CD4-positive, alpha-beta T cell treated with Interleukin-4 for 4 hours (primary cell): ENCODE measurements at places on chromosomes 2 and 18.

DNA sequence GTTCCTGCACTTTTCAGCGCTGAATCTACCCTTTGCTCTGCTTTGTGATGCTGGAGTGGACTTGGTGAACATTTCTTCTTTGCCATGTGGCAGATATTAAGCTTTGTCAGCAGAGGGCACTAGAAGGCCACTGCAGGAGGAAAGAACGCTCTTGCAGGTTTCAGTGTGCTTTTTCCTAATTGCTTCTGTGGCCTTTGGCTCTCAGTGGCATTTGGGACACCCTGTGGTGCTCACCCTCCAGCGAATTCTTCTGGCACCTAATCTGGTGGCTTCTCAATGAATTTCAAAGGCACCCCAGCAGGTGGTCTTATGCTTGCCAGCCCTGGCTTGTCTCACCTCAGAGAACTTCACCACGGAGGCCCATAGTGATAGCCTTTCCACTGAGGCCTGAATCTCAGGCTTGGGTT is 146.7 kb downstream of the MYO3B start:
- peak; percentile 8 for DNase-seq

- no peak for DNase-seq
These were observed 11.0 kb downstream of the EIF5B start for GRCh38 chr2:99348173-99348572.

- DNase-seq: no peak
These were observed 216.7 kb downstream of the GLI2 start for GRCh38 chr2:120952318-120952717.

DNA sequence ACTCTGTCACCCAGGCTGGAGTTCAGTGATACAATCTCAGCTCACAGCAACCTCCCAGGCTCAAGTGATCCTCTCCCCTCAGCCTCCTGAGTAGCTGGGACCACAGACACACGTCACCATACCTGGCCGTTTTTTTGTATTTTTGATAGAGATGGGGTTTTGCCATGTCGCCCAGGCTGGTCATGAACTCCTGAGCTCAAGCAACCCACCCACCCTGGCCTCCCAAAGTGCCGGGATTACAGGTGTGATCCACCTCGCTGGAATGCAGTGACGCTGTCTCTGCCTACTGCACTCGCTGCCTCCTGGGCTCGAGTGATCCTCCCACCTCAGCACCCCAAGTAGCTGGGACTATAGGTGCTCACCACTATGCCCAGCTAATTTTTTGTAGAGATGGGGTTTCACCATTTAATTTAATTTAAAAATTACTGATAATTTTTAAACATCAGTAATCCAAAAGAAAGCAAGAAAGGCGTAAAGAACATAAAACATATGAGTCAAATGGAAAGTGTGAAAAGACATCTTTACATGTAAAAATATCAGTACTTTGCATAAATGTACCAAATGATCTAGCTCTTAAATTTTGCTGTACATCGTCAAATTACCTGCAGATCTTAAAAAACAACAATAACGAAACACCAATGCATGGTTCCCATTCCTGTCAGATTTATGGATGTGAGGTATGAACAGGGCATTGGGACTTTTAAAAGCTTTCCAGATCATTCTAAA is 2.8 kb upstream of the ZNF236 start:
- no peak for DNase-seq

DNA sequence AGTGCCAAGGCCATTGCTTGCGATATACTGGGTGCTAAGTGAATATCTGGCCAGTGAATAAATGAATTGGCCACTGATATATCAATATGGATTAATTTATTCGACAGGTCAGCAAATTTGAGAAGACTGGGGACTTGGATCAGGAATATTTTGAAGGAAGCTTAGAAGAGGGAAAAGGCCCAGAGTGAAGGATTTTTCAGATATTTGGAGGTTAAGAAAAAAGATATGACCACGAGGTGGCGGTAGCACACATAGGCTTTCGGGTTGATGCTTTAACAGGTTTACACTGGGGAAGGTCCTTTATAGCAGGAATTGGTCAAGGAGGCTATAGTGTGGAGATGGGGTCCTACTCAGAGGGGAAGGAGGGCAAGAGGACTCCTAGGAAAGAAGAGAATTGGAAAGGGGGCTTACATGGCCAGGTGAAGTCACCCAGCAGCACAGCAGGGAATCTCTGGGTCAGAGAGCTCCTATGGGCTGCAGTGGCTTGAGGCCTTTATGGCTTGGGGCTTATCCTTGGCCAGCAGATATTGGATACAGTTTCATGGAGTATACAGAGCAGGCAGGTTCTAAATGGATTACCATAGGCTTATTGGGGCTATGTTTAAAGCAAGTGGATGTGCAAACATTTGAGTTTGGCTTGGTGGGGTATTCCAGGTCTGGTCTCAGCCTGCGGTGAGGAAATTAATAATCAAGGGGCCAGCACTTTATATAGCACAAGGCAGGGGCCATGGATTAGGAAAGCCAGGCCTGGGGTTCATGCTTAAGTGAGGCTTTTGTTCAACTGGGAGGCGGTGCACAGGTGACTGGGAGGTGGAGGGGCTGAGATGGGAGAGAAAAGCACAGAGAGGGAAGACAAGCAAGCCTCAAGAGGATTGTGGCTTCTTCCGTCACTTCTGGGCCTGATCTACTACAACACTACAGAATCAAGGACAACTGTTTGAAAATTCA is 9.7 kb downstream of the IL1RN start:
- peak; percentile 61 for DNase-seq

GRCh38 chr2:171210216-171210863 is 49.6 kb upstream of the TLK1 start:
- DNase-seq: no peak

DNA sequence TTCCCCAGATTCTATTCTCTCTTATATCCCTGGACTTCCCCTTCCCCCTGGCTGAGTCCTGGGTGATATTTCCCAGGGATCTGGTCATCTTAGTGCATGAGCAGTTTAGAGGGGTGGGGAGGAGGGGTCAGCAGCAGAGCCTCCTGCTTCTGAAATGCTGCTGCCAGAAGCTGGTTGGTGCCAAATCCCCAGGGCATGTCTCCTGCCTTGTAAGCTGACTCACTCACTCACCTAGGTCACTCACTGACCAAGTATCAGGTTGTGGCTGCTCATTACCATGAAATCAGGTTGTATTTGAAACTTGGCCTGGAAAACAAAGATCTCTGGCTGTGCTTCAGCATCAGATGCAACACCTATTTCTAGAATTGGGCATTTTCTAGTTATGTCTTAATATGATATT is 14.3 kb downstream of the GPR39 start:
- no peak for DNase-seq

DNA sequence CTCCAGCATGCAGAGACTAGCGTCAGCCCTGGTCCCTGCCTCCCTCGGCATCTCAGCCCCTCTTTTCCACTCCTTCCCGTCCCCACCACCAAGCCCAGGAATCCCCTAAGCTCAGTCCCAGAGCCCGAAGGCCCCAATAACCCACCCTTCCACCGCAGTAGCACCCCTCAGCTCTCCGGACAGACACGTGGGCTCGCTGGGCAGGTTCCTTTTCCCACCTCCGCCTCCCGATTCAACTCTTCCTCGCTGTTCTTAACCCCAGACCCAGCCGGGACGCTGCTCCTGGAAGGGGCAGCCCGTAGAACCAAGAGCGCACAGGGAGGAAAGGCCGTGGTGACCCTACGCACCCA is 1.4 kb downstream of the IHH start:
- no peak for DNase-seq

DNA sequence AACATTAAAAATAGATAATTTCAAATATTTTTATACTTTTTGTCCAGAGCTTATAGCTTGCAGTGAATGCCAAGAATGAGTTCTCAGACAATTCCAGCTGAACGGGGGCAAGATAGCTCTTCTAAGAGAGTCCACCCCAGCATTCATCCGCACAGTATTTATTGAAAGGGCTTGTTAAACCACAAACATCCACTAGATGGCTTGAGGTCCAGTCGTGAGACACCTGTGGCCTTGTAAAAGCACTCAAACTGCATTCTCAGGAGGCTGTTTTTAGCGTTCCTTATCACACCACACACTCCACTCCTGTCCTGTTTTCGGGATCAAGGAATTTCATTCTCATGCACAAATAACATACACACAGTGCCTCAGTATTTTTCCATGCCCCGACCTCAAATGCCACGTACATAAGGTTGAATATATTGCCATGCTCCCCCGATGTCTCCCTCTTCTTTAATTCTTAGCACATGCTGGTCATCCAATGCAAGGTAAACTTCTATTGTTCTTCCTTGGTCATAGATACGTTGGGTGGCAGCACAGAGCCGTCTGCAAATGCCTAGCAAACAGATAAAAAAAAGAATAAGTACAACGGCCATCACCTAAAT is 47.4 kb downstream of the DNAJC10 start:
- DNase-seq: no peak

- DNase-seq: no peak
These were observed 52.1 kb downstream of the VIL1 start for GRCh38 chr2:218471036-218471435.

DNA sequence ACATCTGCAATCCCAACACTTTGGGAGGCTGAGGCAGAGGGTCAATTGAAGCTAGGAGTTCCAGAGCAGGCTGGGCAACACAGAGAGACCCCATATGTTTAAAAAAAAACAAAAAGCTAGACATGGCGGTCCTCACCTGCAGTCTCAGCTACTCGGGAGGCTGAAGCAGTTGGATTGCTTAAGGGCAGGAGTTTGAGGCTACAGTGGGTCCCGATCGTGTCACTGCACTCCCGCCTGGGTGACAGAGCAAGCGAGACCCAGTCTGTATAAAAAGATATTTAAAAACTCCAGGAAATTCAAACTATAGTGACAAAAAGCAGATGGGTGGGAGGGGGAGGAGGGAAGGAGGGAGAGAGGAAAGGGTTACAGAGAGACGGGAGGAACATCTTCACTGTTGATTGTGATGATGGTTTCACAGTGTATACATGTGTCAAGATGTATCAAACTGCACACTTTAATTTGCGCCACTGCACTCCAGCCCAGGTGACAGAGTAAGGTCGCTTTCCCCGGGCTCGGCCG is 942 bp upstream of the ZNF236 start:
- no peak for DNase-seq

GRCh38 chr2:179020156-179020750 is 29.7 kb downstream of the CCDC141 start:
- DNase-seq: peak; percentile 24

DNA sequence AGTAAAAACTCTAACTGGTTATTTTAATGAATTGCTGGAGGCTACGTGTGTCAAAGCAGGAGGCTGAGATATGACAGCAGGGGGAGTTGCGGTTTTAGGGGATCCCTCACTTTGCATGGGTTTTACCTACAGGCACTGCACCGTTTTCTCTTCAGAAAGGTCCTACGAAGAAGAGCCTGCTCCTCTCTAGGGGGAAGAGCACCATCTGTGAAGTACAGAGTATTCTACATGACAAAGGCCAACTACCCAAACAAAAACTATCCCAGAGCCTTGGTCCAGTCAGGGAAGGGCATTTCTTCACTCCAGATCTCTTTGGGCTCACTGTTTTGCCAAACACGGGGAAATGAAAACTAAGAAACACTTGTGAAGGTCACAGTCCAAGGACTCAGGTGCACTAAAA is 696.7 kb upstream of the SOX11 start:
- DNase-seq: no peak

- DNase-seq: no peak
These were observed 276.3 kb downstream of the RND3 start for GRCh38 chr2:150211164-150211631.

- DNase-seq: peak; percentile 28
These were observed 822 bp downstream of the UBE2E3 start for GRCh38 chr2:180980943-180981911.
